ENCODE measurements at places on chromosomes 13 and 19. TPM values are rescaled to one million over a fixed set of nuclear protein-coding genes. Genes with fewer than 3 reads are reported as not detected.

NKPD1 gene
- 0.15 TPM for total RNA-seq

MRPS31 gene
- total RNA-seq = 17.6 TPM

FLT3LG gene
- total RNA-seq = 6.4 TPM

DNA sequence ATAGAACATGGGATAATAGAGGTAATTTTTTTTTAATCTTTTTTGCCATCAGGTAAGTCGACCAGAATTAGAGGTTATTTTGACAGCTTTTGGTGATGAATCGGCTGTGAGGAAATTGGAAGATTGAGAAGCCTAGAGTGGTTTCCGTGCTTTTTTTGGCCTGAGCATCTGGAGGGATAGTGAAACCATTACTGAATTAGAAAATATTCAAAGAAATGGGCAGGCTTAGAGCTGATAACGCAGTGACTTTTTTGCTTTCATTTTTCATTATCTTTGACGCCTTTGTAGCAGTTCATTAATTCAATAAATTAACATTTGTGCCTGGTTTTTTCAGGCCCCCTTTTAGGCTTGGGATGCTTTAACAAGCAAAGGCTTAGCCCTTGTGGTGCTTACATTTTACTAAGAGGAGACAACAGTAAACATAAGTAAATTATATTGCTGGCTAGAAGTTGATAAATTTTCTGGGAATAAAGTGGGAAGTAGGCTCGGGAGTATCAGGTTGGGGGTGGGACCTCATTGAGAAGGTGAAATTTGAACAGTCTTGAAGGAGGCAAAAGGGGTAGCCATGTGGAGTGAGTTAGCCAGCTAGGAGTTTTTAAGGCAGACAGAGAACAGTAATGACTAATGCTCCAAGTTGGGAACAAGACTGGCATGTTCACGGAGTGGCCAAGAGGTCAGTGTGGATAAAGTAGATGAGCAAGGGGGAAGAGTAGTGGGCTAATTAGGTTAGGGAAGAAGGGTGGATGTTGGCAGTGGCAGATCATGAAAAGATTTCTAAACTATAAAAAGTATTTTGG, 36.5 kb downstream of the GTF2F2 start:
- no peak for DNase-seq

DNA sequence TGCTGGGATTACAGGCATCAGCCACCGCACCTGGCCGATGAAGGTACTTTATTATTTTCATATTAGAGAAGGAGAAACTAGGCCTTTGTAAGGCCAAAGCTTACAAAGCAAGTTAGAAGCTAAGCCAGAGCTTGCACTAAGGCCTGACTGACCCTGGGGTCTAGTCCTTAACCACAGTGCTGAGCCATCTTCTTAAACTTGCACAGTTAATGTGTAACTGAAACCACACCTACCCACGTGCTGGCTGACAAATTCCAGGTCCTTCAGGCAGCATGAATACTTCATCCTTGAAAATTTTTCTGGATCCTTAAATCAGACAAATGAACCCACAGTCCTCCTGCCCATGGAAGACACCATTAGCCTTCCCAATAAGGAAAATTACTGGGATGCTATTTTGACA, 880.6 kb downstream of the UQCRFS1 start:
- no peak for DNase-seq

DNA sequence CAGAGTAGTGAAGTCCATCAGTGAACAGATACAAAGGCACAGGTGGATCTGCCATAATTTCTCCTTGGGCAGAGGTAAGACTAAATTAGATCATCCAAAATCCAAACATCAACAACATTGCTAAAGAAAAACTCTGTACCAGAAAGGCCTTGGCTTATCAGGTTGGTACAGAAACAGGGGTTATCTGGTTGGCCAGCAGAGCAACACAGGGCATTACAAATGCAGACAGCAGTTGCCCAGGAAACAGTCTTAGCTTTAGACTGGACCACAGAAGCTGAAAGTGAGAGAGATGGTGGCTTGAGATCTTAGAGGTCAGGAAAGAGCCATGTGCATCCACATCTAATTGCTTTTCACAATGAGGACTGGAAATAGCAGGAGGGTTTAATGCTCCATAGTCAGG, 26.6 kb upstream of the DGKH start:
- DNase-seq = no peak

DNA sequence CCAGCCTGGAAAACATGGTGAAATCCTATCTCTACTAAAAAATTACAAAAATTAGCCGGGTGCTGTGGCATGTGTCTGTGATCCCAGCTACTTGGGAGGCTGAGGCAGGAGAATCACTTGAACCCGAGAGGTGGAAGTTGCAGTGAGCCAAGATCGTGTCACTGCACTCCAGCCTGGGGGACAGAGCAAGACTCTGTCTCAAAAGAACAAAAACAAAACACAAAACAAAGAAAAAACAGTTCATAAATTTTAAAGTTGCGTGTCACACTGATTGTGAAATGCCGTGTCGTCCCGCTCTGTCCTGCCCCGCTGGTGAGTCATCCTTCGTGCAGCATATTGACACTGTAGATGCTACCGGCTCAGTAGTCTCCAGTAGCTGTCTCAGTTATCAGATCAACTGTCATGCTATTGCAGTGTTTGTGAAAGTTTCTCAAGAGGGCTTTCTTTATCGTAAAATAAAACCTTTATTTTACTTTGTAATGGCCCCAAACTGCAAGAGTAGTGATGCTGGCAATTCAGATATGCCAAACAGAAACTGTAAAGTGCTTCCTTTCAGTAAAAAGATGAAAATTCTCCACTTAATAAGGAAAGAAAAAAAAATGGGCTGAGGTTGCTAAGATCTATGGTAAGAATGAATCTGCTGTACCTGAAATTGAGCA, 36.4 kb upstream of the IGFL1 start:
- DNase-seq = no peak
